ENCODE measurements at places on chromosomes 2 and 18.

DNA sequence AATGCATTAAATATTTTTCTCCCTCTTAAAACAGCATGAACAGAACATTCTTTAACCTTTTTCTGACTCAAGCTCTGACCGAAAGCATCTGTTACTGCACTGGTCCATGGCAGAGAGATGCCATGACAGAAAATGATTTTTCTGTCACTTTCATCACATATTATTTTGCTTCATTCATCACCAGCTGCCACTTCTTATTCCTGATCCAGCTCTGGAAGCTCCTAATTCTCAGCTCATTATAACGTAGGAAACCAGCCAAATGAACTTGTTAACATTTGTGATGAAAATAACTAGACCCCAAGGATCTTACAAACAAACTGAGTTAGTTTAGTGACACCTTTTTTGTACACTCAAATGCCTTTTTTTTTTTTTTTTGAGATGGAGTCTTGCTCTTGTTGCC, 7.6 kb upstream of the CFLAR start:
- DNase-seq = no peak

DNA sequence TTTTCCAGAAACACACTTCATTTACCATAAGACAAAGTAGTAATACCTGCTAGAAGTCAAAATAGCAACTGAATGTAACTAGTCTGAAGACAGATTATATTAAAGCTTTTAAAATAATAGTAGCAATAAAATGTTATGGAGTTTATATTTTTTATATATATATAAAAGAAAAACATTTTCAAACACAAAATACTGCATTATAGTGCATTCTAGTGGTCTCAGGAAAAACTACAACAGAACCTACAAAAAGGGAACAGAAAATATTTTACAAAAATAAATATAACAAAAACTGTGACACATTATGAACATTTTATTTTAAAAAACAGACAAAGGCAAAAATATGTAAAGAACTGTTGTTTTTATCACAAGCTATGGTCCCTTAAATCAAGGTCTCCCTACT, 48.0 kb downstream of the STRN start:
- no peak for DNase-seq

DNA sequence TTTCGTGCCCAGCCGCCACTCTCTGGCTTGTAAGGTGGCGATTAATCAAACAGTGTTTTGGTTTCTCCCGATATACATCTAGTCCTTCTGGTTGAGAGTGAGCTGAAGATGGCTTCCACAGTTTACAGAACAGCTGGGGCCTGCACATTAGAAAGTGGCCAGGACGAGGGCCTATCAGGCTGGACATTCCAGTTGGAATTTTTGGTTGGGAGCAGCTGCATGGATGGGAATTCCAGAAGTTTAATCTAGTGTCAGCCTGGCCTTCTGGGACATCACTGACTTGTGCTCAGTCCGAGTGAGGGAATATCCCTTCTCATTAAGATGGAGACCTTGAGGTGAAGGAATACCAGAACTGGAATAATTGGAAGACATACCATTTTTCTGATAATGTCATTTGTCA, 118.1 kb upstream of the SIX2 start:
- DNase-seq = no peak

DNA sequence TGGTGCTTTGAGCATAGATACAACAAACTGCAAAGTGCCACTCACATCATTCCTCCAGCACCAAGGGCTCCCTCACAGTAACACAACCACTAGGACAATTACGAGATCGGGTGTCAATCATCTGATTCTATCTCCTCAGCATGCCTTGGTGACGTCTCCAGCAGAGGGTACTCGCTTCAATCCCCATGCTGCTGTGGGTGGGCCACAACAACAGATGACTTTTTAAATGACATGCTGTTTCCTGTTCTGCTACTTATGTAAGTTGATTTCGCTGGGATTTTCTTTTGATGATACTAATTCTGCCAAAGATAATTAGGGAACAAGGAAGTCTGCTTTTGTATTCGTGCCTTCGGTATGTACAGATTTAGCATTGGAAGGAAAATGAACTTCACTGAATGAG, 1113.0 kb downstream of the BCL11A start:
- DNase-seq = no peak

DNA sequence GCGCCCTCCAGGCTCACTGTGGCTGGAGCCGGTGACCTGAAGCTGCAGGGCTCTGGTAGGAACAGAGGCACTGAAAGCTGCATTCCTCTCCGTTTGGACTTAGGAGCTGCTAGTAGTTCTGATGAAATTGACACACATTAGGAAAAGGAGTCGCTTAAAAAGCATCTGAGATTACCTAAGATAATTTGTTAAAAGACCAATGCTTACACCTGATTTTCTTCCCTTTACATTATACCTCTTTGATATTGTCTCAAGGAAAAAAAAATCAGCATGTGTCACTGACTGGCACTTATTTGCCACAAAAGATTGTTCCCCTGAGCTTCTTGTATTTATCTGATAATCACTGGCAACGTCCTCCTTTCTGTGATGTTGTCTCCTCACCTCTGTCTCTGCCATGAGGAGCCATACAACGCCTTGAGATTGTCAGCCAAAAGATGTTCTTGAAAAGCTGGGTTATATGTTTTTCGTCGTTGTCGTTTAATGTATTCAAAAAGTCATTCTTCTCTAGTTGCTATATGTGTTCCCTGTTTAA, 618 bp upstream of the CHN1 start:
- no peak for DNase-seq

- no peak for DNase-seq
These were observed 43.6 kb downstream of the EFEMP1 start for GRCh38 chr2:55879976-55880375.

- no peak for DNase-seq
These were observed 21.3 kb upstream of the PIK3C3 start for GRCh38 chr18:41933778-41934177.

DNA sequence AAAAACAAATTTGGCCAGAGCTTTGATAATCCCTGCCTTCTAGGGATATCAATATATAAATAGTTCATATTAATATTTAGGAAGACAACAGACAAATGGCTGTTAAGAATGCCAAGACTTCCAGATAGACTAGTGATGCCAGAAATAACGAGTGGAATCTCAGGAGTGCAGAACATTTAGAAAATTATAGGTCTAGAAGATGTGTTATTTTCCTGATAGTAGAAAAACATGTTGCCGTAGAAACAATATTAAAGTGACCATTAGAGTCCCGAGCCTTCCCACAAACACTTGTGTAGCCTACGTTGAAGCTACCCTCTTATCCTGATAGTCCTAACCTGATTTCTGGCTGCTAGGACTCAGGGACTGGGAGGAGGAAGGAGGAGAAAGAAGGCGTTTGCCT, 54.3 kb upstream of the ITGA6 start:
- DNase-seq = no peak

- DNase-seq = no peak
These were observed 7.7 kb downstream of the SLC4A3 start for GRCh38 chr2:219634951-219635751.

DNA sequence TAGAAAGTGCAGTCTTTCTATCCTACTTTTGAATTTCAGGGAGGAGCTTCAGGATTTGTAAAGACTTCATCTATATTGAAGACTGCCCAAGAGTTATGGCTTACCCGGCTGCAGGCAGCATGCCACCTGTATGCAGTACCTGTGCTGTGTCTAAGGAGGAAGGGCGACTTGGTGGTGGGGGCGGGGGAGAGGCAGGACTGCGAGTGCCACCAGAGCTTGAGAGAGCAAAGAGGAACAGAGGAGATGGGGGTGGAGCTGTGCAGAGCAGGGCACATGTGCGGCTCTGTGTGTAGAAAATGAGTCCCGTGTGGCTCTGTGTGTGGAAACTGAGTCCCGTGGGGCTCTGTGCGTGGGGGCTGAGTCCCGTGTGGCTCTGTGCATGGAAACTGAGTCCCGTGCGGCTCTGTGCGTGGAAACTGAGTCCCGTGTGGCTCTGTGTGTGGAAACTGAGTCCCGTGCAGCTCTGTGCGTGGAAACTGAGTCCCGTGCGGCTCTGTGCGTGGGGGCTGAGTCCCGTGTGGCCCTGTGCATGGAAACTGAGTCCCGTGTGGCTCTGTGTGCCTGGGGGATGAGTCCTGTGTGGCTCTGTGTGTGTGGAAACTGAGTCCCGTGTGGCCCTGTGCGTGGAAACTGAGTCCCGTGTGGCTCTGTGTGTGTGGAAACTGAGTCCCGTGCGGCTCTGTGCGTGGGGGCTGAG, 43.2 kb downstream of the LDLRAD4 start:
- no peak for DNase-seq

DNA sequence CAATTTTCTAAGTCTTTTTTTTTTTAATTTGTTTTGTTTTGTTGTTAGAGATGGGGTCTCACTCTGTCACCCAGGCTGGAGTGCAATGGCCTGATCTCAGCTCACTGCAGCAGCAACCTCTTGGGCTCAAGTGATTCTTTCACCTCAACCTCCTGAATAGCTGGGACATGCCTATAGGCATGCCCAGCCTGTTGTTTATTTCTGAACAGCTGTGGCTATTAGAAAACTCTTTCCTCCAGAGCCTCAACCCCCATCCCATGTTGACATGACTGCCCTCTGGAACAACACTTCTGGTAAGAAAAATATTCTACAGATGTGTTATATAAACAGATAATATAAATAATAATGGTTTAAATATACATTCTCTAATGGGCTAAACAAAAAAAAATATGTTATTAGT, 44.4 kb upstream of the TWSG1 start:
- no peak for DNase-seq

DNA sequence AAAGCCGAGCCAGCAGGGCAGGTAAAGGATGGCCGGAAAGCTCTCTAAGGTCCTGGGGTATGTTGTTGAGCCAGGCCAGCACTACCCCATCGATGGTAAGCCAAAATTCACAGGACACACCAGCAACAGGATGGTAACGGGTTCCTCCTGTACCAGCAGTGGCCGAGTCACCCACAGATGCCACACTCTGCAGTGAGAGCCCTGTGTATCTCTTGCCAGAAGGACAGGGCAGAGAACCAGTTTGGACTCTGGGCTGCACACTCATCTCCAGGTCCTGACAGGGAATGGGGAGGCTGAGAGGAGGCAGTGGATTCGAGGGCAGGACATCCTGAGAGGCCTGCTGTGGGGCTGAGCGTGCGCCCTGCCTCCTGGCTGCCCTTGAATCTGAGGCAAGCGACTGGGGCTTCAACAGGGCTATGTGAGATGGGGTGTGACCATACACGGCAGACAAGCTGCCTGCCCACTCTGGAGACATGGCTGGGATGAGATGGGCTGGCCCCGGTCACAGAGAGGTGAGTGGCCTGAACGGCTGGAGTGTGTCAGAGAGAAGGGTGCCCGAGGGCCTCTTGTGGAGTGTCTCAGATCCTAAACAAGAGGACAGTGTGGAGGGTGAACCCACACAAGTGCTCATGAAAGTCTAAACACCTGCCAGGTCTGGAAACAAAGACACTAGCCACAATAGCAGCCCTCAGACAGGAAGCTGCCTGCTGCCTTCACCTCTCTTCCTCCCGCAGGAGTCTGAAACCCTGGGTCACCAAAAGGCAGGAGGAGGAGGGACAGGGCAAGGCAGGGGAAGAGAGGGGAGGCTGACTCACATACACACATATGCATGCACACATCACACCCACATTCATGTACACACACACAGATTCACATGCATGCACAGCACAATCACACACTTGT, 182.3 kb downstream of the LOXHD1 start:
- DNase-seq = no peak

GRCh38 chr2:225112362-225113126, 70.3 kb upstream of the DOCK10 start:
- no peak for DNase-seq

- DNase-seq = no peak
These were observed 46.7 kb upstream of the PDIA6 start for GRCh38 chr2:10859278-10859677.

- no peak for DNase-seq
These were observed 32.8 kb downstream of the INSIG2 start for GRCh38 chr2:118121101-118121500.

DNA sequence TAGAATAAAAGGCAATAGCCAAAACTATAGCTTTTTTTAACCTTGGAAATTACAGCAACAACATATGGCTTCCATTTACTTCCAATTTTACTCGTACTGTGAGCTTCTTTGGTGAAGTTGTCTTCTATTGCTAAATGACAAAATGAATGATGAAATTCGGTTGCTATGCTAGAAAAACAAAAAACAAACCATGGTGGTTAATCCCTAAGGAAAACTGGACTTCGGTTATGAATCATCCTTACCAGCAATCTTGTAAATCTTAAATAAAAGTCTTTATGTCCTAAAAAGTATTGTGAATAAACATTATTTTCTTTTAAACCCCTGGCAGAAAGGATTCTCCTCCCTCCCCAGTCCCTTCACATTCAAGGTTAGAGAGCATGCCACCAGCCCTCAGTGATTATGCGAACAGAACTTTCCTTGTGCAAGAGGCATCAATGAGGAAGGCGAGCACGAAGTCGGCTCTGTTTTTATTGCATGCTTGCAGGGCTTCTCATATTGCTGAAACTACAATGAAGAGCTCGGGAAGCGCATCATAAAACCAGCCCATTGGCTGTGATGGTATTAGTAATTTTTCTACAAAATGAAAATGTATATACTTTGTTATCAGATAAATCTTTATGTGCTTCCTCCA, 62.9 kb downstream of the ZNF521 start:
- no peak for DNase-seq

DNA sequence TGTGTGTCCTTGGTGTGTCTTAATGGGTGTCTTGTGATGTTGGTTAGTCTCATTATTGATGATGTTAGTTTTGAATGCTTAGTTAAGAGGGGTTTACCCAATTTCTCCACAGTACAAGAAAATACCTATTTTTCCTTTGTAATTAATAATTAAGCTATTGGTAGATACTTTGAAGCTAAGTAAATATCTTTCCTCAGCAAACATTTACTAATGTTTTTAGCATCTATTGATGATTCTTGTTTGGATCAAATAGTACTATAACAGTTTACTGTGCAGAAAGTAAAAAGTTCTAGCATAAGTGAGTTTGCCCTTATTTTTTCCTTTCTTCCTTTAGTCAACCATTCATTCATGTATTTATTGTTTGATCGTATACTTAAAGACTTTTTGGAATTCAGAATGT, 19.1 kb downstream of the MAP3K20 start:
- no peak for DNase-seq

GRCh38 chr2:102367331-102367971, 11.9 kb downstream of the IL18R1 start:
- DNase-seq = no peak

DNA sequence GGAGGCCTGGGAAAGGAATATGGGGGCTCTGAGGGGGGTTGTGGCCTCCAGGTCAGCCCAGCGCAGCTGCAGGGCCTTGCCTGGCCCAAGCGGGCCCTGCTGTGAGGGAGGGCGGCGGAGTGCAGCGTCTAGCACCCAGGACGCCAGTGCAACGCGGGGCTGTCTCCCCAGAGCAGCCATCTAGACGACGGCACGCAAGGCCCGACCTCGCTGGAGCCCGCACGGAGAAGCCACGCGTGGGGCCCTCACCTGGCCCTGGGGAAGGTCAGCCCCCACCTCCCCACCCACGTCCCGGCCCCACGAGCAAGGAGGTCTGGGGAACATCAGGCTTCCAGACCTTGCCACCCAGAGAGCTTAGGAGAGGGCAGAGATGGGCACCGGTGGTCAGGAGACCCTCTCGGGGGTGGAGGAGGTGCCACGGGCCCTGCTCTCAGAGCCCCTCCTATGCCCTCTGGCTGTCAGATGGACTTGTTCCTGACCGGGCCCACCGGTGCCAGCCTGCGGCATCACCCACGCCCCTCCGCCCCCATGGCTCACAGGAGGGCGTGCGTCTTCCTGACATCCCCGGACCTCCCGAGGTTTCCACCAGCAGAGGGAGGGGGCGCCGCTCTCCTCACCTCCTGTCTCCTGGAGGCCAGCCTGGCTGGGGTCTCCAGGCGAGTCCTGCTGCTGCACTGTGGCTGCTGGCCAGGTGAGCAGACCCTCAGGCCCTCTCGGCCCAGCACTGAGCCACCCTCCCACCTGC, 17.0 kb downstream of the GPR35 start:
- DNase-seq = no peak

- no peak for DNase-seq
These were observed 217.6 kb upstream of the CCDC150 start for GRCh38 chr2:196421880-196422279.

All from T-helper 2 cell (primary cell).